ENCODE measurements at places on chromosomes 6 and 20.

GRCh38 chr20:62141397-62142251, 1.6 kb downstream of the PSMA7 start:
- DNase-seq, result no peak

DNA sequence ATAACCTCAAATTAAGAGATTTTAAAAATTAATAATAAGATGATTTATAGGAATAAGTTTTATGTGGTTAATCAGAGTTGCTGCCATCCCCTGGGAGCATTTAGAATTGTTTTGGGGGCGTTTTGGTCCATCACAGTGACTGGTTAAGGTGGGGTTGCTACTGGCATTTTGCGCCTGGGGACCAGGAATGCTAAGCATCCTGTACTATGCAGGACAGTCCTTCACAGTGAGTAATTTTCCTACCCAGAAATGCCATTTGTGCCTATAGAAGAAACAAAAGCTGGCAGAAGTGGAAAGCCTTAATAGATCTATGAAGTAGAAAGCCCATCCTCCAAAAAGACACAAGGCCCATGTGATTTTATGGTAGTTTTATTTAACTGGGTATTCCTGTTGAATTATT, 118.0 kb downstream of the ANKS1A start:
- DNase-seq, result no peak

DNA sequence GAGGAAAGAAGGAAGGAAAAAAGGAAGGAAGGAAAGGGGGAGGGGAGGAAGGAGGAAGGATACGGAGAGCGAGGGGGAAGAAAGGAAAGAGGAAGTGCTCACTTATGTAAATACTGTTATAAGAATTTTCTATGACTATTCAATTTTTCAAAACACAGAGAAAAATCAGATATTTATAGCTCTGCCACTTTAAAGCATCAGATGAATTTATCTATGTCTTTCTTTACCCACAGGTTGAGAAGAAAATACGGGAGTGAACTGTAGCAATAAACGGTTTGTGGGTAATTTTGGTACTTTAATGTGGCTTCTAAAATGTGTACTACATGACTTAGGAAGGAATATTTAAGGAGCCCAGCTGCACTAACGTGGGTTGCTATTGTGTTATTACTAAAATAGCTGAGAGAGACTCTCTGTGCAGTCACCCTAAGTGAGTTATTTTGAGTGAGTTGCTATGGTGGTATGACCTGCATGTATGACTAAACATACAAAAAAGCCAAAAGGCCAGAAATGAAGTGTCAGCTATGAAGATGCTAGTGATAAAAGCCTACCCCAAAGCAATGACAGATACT, 225.5 kb downstream of the SOD2 start:
- DNase-seq, result no peak

- DNase-seq, result no peak
Observed at GRCh38 chr6:168655462-168656152, 214.6 kb downstream of the SMOC2 start.

DNA sequence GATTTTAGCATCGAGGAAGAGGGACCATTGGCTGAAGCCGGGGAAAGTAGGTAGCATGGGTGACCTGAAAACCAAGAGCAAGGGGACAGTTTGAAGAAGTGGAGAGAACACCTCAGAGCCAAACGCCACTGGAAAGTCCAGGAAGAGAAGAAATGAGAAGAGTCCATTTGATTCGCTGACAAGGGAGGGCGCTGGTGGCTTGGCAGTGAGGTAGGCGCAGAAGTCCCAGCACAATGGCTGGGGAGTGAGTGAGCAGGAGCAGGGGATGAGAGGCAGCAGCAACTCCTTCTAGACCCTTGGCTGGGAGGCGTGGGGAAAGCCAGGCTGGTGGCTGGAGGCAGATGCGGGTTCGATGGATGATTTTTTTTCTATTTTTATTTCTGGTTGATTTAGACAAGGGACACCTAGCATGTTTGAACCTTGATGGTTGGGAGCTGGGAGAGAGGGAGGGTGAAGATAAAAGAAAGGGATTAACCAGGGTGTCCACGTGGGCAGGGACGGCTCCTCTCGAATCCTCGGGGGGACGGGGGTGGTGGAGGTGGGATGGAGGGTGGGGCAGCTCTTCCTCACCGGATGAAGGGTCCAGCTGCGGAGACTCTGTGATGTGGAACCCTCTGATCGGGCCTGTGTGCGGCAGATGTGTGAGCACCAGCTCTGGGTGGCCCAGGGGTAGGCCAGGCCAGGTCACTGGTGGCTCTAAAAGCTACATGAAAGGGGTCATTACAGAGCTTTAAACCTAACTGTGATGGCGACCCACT, 164.2 kb downstream of the NFATC2 start:
- no peak for DNase-seq

GRCh38 chr6:108946695-108947094, 98.5 kb downstream of the ARMC2 start:
- no peak for DNase-seq

DNA sequence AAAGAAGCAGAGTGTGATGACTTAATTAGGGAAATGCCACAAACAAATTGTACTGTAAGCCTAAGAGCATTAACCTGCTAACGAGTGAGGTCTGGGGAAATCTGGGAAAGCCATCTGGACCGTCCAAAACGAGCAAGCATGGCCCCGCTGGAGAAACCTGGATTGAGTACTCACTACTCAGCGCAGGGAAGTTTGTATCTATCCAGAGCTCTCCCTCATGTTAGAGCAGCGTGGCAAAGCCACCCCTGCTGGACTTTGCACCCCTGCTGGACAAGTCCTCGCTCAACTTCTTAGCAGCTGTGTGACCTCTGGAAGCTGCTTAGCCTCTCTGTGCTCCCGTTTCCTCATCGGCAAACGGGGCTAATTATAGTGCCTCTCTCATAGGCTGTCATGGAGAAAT, 37.3 kb downstream of the PSMG4 start:
- no peak for DNase-seq

Measured in CD4-positive, alpha-beta T cell treated with Interferon gamma for 1 hour (primary cell).